Central memory CD4-positive, alpha-beta T cell (primary cell): ENCODE measurements at places on chromosomes 6 and 20.

- DNase-seq = no peak
These were observed 132.5 kb upstream of the FOXA2 start for GRCh38 chr20:22716821-22717351.

DNA sequence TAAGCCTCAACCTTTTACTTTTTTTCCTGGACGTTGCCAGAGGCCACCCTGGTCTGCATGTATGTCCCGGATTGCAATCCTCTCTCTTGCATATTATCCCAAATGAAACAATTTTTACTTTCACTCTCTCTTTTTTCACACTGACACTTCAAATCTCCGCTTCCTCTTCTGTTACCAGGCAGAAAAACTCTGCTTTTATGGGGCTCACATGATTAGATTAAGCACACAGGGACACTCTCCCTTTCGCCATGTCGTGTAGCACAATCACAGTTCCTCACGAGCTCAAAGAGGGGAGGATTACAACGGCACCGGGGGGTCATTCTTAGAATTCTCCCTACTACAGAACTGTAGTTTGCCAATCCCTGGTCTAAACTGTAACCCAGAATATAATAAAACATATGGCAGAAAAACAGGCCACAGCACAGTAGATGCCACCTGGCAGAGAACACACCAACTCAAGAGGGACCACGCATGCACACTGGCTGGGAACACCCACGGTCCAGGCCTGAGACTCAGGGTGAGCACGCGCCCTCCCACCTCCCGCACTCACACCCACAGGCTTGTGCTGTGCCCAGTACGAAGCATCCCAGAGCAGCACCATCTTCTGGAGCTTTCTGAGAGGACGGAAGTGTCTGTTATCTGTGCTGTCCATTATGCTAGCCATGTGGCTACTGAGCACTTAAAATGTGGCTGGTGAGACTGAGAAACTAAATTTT, 288.7 kb downstream of the KIF16B start:
- DNase-seq = no peak

GRCh38 chr6:138105880-138106664, 1.1 kb downstream of the PERP start:
- no peak for DNase-seq

- DNase-seq = no peak
These were observed 71.5 kb upstream of the ISM1 start for GRCh38 chr20:13149371-13150105.

DNA sequence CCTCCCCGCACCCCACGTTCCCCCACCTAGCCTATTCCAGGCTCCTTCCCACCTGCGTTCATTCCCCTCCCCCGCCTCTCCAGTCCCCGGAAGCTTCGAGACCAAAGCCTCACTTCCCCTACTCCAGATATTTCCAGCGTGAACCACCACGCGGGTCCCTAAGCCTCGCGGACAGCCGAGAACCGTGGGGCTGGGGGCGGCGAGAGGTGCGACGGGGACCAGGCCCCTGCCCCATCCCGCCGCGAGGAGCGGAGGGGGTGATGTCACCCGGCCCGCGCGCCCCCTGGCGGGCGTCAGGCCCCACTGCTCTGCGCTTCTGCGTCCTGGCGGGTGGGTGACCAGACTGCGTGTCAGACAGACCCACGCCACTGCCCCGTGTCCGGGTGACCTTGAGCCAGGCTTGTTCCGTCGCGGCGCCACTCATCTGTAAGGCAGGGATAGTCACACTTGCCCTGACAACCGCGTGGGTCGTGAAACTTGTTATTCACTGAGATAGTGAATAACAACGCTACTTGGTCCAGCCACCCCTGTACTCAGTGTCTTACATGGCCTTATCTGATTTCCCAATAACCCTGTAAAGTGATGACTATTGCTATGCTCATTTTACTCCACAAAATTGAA, 9.0 kb upstream of the HSP90AB1 start:
- DNase-seq = peak; percentile 73

DNA sequence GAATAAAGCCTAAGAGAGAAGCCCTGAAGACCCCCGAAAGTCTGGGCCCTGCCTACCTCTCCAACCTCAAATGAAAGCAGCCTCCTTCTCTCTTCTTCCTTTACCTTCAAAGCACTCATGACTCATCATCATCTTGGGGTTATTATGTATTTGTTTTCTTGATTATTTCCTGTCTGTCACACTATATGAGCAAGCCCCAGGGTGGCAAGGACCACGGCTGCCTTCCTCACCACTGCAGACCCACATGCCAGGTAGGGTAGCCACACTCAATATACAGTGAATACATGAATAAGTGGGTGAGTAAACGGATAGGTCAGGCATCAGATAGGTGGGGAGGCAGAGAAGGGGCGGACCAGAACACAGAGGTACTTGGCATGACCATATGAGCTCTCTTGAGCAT, 8.8 kb downstream of the WFDC3 start:
- no peak for DNase-seq

- no peak for DNase-seq
These were observed 1.2 kb downstream of the DZANK1 start for GRCh38 chr20:18465536-18466200.

DNA sequence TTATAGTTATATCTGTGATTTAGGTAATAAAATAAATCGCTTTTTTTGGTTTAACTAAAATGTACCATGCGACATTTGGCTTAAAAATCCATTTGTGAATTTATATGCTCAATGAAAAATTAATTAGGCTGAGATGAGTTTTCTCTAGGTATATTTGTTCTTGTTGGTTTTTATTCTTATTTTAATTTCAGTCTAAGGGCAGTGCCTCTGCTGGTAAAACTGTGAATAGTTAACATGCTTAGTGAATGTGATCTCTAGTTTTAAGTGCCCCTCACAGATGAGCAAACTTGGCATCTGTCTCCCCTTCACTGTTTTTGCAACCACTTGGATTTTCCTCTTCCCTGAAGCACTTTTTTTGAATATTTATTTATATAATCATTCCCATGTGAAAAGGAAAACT, 822.7 kb downstream of the GRIK2 start:
- no peak for DNase-seq

DNA sequence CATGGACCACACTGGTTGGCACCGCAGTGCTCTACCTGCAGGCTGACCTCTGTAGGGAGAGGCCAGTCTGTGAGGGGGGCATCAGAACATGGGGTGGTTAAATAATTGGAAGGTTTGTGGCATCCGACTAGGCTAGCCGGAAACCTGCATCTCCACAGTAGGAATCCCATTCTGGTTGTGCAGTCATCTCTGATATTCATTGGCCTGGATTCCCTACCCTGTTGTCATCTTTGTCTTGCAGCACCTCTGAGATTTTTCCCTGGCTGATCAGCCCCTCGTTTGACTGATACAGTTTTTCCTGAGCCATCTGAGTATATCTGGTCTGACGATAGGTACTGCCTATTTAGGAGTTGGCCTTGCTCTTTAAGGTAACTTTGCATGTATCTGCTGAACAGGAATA, 259.4 kb downstream of the TMEM242 start:
- DNase-seq = no peak

GRCh38 chr20:62031462-62032092, 34.1 kb downstream of the TAF4 start:
- no peak for DNase-seq

GRCh38 chr6:67815623-67816022, 819.5 kb upstream of the ADGRB3 start:
- no peak for DNase-seq

DNA sequence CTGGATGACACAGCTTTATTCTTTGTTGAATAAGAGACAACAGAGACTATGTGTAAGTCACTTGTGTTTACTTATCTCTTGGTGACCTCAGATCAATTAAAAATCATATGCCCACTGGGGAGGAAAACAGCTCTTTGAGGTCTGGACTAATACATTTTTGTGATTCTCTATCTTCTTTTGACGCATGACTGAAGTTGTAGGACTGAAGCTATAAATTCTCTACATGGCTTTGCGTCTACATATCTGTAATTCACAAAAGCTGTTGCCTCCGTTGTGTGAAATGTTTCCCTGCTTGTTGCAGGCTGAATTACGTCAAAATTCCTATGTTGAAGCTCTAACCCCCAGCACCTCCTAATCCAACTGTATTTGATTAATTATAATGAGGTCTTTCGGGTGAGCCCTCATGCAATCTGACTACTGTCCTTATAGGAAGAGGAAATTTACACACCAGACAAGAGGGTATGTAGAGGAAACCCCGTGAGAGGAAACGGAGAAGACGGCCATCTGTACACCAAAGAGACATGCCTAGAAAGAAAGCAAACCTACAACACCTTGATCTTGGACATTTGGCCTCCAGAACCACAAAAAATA, 481.6 kb downstream of the PRKN start:
- no peak for DNase-seq

- no peak for DNase-seq
These were observed 102.5 kb upstream of the ARG1 start for GRCh38 chr6:131470534-131470933.

DNA sequence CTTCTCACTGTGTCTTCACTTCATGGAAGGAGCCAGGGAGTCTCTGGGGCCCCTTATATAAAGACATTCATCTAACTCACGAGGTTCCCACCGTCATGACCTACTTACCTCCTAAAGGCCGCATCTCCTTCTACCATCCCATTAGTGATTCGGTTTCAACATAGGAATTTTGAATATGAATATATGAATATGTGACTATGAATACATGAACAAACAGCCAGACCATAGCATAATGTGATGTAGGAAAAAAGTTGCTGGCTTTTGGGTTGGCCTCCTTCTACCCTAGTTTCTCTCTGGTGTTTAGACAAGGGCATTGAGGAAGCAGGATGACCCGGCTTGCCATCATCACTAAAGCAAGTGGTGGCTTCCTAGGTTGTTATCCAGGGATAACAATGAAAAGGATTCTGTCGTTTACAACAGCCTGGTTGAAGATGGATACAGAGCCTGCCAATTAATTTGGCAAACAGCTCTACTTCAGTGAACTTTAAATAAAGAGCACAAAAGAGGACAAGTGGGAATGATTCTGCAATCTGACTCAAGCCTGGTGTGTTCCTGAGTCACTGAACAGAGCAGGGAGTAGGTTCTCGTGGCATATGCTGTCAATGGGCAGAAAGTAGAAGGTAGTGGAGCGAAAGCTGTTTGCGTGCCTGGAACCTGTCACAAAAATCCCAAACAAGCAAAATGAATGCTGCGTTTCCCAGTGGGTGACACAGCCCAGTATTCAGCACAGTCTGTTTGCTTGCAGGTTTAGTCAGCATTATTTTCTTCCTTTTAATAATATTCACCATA, 44.0 kb upstream of the DOK5 start:
- DNase-seq = no peak

DNA sequence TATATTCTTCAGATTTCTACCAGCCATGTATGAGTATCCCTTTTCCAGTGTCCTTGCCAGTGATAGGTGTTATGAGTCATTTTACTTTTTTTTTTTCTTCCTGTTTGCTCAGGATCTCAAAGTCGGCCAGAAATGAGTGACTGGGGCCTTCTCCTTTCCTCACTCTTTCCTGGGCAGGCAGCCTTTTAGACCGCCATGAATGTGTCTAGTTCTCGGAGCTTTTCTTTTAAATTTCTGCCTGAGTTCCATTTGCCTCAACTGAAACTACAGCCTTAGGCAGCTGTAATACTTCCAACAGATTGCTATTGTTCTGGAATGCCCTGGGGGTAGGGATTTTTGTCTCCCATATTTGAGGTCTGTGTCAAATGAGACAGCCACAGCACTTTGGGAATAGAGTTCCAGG, 83.7 kb downstream of the STXBP5 start:
- no peak for DNase-seq

GRCh38 chr6:132401618-132402285, 477 bp upstream of the MOXD1 start:
- no peak for DNase-seq

GRCh38 chr6:44076356-44077213, 50.7 kb downstream of the MRPL14 start:
- DNase-seq = no peak

DNA sequence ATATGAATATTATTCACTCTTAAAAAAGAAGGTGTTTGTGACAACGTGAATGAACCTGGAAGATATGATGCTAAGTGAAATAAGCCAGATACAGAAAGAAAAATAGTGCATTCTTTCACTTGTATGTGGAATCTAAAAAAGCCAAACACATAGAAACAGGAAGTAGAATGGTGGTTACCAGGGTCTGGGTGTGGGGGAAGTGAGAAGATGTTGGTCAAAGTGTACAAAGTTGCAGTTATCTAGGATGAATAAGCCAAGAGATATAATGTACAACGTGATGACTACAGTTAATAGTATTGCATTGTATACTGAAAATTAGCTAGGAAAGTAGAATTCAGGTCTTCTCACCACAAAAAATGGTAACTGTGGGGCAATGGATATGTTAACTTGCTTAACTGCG, 151.1 kb upstream of the HCRTR2 start:
- no peak for DNase-seq

- DNase-seq = no peak
These were observed 42.2 kb downstream of the FLRT3 start for GRCh38 chr20:14295238-14295637.

DNA sequence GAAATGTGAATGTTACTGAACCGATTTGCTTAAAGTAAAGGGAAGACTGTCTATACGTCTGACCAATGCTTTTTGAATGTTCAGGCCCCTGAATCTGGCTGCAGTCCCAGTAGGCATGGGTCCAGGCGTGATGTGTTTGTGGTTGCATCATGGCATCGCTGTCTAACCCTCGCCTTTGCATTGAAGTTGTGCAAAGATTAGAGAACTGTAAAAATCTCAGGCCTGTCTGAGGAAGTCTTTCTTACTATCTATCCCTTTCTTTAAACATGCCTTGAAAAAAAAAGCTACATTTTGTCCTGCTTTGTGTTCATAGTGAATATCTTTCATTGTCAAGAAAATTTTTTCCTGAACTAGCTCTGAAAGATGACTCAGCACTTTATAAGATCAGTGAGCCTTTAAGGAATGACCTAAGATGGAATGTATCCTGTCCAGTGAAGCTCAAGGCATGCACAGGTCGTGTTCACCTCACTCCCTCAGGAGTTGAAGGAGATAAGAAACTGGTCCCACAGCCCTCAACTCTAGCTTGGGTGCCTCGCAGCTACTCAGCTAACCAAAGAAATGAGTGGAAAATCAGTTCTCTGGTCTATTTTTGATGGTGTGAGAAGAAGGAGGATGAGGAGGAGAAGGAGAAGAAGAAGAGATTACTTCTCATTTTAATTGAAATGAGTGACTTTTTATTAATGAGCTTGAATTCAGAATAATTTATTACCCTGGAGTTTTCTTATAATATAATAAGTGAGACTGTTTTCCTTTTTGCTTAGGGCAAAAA, 48.6 kb downstream of the TPD52L1 start:
- no peak for DNase-seq

GRCh38 chr20:34461779-34462087, 54.5 kb upstream of the DYNLRB1 start:
- no peak for DNase-seq

DNA sequence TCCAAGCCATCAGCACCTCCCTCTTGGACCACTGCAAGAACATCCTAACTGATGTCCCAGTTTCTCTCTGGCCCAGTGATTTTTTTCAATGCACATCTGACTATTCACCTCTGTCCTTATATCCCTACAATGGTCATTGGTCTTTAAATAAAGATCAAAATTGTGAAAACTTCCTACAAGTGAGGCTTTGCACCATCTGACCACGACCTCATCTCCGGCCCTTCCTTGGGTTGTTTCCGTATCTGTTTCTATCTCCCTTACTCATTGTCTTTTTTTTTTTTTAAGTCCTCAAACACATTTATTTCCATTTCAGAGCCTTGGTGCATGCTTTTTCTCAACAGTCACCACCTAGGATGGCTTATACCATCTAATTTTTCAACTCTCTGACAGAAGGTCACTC, 88.1 kb downstream of the IPCEF1 start:
- DNase-seq = no peak
